GM10248 (cell line): ENCODE measurements at places on chromosomes 3 and 15.

DNA sequence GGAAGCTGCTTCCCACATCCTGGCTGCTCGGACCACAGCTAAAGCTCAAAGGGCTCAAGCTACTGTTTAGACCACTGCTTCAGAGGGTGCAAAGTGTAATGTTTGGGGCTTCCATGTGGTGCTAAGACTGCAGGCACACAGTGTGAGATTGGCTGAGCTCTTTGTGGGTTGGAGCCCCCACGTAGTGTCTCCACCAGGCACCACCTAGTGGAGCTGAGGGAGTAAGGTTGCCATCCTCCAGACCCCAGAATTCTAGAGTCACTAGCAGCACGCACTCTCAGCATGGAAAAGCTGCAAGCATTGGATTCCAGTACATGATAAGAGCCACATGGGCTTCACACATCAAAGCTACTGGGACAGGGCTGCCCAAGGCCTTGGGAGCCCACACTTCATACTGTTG lies 9.3 kb downstream of the MKRN3 start:
- DNase-seq = no peak

DNA sequence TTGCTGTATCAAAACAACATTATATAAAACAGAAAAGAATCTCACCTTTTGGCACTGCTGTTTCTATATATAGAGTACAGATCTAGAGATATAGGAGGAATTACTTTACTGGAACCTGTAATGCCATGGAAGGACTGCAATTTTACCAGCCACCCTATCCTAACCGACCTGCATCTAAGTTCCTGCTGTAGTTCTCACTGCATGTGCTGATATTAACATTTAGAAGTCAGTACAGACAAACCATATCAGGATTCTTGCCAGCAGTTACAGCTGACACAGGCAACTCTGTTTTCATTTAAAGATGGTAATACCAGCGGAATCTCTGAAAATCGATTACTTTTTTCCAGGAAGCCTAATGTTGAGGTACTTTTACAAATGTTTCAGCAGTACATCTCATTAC lies 73.4 kb upstream of the MYO5C start:
- no peak for DNase-seq

GRCh38 chr15:69465253-69465652 lies 12.6 kb downstream of the RPLP1 start:
- no peak for DNase-seq

GRCh38 chr15:82950295-82950694 lies 2.2 kb downstream of the HOMER2 start:
- peak; percentile 47 for DNase-seq

DNA sequence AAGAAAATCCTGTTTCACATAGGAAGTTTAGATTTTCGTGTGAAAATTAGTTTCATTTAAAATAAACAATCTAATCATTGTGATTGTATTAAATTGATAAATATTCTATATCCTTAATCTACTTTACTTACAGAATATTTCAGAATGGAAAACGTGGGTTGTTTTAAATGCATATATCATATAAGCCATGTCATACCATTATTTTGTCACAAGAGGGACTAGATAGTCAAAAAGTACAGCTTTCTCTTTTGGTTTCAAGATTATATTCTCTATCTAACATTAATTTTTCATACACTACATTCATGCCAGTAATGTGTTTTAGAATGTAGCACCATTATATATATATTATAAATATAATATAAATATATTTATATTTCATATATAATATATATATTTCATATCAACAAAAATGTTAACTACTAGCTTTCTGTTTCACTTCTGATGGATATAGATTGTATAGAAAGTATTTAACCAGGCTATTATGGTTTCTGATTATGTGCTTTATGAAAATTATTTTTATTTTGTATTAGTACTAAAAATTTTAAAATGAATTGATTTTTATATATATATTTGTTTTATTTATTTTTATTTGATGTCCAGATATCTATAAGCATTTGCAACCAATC lies 45.3 kb downstream of the OSTN start:
- DNase-seq = peak; percentile 27

DNA sequence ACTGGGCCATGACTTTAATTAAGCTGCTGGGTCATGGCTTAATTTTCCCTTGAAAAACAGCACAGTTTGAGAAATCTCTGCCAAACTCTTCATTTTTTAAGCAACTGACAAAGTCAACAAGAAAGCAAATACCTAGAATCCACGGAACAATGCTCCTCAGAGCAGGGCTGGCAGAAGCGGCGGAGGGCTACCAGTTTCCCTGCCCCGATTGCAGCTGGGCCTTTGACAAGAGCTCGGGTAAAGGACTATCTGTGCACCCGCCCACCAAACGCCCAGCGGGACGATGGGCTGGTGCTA lies 1.2 kb downstream of the GOLIM4 start:
- DNase-seq = no peak

GRCh38 chr3:38647217-38647970 lies 2.1 kb downstream of the SCN5A start:
- DNase-seq = no peak

- no peak for DNase-seq
Observed at GRCh38 chr15:63330926-63331325, 50.7 kb downstream of the CA12 start.

DNA sequence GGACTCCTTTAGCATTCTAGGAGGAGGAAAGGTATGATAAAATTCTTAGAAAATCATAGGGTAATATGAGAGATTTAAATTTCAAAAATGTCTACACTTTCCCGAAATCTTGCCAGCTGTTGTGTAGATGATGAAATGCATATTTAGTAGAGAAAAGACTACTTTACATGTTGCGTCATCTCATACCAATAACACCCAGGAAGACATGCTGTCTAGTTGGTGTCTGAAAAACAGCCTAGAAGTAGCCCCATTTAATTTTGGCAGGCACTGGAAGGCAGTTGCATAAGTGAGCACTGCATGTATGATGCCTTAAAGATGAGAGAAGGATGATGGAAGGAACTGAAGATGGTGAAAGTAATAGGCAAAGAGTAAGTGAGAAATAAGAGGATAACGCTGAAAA lies 310.5 kb upstream of the TPM1 start:
- no peak for DNase-seq

GRCh38 chr3:116492379-116492778 lies 47.1 kb upstream of the LSAMP start:
- no peak for DNase-seq

- DNase-seq = no peak
Observed at GRCh38 chr3:46668591-46668990, 24.9 kb downstream of the ALS2CL start.

DNA sequence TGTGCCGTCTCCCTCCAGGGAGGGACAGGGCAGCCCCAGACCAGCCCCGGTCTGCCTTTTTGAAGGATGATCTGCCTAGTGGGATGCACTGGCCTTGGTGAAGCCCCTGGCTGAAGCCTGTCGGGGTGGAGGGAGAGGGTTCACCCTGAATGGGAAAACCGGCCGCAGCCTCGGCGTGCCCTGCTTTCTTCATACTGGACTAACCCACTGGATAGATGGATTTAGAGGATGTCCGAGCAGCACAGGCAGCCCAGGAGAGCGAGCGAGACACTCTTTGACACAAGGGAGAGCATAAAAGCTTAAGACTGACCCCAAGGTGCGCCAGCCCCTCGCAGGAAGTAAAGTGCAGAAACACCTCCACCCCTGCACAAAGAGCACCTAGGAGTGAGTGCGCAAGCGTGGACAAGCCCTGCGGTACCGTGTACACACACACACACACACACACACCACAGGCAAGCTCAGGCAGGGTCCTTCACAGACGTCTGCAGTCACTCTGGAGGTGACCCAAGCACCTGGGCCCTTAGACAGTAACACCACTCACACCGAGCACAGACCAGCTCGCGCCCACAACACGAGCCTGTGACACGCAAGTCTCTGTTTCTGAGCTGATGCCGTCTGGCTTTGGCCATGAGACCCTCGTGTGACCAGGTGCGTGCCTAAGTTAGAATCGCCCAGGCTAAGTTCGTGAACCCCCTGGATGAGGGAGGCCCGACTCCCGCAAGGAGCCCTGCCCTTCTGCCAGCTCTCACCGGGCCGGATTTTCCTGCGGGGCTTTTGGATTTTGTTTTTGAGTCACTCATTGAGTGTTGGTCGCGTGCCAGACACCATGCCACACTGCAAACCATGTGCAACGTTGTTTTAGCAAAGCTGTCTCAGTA lies 11.3 kb downstream of the SEMA4B start:
- DNase-seq = no peak

DNA sequence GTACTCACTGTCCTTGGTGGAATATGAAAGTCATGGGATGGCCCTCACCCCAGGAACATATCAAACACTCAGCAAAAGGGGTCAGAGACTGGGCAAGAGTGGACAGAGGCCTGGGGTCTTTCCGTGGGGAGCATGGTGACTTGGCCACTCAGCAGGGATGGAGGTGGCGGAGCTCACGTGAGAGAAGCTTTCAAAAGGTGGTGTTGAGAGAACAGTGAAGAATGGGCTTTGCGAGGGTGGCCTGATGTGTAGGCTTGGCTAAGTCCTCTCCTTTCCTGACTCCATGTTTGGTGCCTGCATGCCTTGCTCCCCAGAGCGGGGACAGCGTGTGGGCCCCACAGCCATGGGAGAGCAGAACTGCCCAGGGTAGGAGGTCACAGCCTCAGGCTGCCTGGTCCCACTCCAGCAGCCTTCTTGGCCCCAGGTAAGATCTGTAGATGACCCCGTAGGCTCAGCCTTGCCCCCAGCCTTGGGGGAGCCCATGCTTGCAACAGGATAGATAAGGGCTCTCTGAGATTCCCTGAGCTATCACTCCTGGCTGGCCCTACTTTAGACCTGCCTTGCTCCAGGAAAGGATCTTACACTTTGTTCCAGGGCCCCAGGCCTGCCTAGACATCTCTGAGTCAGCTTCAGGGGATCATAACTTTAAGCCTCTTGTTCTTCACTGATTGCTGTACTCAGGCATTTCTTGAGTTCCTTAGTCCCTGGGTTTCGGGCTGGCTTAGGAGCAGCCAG lies 17.0 kb downstream of the RPLP1 start:
- DNase-seq = no peak

DNA sequence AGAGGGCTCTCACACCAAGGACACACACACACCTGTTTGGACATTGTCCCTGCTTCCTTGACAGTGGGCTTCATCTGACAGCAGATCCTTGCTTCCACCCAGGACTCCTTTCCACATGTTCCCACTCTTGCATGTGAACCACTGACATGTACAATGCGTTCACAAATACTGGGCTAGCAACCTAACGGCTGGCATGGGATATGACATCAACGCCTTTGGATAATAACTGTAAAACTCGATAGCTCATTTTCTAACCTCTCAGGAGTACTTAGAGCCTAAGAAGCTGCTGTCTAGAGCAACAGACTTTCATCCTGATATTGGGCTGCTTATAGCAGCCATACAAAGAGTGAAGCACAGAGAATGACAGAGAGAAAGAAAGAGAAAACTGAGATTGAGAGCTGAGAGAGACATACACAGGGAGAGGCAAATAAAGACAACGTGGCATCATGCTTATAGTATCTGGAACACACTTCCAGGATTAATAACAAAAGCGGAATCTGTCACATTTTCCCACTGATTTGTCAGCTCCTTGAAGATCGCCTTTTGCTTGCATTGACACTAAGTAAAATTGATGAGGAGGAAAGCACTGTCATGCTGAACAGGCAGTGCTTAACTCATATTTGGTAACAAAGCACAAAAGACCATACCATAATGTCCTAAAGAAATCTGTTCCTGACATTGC lies 1.7 kb downstream of the GUCA1C start:
- no peak for DNase-seq

- no peak for DNase-seq
Observed at GRCh38 chr3:16987141-16987540, 102.4 kb downstream of the PLCL2 start.

GRCh38 chr3:71258526-71258925 lies 325.0 kb downstream of the FOXP1 start:
- DNase-seq = no peak

- no peak for DNase-seq
Observed at GRCh38 chr3:176740906-176741663, 456.2 kb downstream of the TBL1XR1 start.

GRCh38 chr3:172134352-172134751 lies 95.0 kb downstream of the FNDC3B start:
- DNase-seq = peak; percentile 38

DNA sequence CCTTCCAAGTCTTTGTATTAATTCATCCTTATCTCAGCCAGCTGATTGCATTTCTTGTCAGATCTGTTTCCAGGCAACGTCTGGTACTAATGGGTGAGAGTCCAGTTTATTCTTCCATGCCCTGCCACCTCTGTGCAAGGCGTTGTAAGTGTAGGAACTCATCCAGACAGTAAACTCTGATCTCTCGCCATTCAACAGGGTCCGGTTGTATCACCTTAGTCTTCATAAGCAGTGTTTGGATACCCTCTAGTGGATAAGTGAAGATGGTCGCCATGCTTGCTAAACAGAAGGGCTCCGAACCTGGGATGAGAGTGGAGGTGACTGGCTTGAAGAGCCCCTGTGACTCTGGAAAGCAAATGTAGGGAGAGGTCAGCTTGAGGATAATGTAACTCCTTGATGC lies 51.6 kb upstream of the CMTM7 start:
- DNase-seq = peak; percentile 54

- no peak for DNase-seq
Observed at GRCh38 chr15:80585544-80586018, 109.5 kb upstream of the ABHD17C start.

DNA sequence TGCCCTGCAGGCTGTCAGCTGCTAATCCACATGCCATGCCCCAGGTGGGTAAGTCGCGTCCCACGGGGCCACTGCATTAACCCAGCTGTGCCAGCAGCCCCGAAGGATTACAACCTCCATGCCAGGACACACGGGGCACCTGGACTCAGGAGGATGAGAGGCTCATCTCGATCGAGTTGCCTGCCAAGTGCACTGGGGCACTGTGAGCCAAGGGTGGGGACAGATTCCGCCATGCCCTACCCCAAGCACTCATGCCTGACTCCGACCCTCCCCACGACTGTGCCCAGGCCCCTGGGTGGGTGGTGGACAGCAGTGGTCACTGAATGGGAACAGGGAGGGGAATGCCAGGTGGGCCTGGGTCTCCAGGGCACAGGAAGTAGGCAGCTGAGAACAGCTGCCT lies 20.7 kb upstream of the SNRPA1 start:
- DNase-seq = no peak

DNA sequence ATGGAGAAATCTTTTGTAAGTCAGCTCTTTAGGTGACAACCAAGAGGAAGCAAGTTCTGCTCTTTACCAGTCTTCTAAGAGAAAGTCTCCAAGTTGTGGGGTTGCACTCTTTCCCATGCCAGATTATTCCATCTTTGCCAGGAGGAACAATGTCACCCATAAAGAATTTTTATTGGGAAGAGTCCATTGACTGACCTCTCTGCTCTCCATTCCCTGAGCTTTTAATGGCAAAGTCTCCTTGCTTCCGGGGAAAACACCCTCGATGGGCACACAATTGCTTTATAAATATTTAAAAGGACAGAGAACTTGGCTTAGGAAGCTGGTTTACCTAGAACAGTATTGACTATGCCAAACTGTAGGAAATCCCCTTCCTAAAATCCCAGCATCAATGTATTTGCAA lies 19.9 kb upstream of the UBE2E1 start:
- no peak for DNase-seq

- DNase-seq = no peak
Observed at GRCh38 chr15:89333959-89334509, 590 bp downstream of the POLG start.
